Activated CD8-positive, alpha-beta memory T cell treated with anti-CD3 and anti-CD28 coated beads, Interleukin-2, amount 10 ng/mL, durations not matched to agents 7 days and 5 days (primary cell): ENCODE measurements at places on chromosomes 1 and 21. TPM values are rescaled to one million over a fixed set of nuclear protein-coding genes. Genes with fewer than 3 reads are reported as not detected.

Gene DDR2
- 0.16 TPM for total RNA-seq

Gene GIPC2
- 0.23 TPM for total RNA-seq

Gene BTBD19
- total RNA-seq: 4.5 TPM

Gene LCE3E
- total RNA-seq: not detected

Gene SPOCD1
- not detected for total RNA-seq

Gene LCE1B
- total RNA-seq: not detected

Gene TOE1
- total RNA-seq: 26.5 TPM

Gene SPRR2E
- not detected for total RNA-seq

Gene LAX1
- 22.3 TPM for total RNA-seq

Gene MMP23B
- total RNA-seq: 0.79 TPM

Gene LAD1
- total RNA-seq: not detected

Gene OR2G6
- not detected for total RNA-seq

Gene OR14A2
- not detected for total RNA-seq

Gene CA6
- total RNA-seq: 4.8 TPM
